ENCODE measurements at places on chromosomes 11 and 22.

DNA sequence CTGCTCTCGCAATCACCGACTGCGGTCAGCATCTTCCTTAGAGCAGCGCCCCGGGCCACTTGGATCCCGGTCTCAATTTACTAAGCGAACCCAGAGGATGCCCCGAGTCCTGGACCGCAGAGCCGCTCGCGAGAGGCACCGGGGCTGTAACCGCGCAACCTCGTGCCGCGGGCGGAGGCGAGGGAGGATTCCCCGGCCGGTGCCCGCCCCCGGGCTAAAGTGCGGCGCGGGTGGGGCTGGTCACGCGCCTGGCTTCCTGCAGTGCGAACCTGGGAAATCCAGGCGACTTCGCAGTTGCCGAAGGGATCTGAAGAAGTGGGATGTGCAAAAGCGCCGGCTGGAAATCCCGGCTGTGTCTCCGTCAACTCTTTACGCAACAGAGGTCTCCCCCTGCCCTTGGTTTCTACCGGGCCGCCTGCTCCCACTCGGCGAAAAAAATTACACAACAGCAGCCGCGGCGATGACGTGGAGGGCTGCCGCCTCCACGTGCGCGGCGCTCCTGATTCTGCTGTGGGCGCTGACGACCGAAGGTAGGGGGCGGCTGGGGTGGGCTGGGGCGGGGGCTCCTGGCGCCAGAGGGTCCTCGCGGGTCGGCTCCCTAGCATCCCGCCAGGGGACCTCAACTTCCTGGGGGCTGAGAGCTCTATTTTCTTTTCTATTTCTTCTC is at the start of gene NCR3LG1:
Gene NCR3LG1 (plus strand): TSS at position 291 of the 667 bp plus-strand sequence. CDS start 170 bp downstream, at position 461.
- ATAC-seq: peak; percentile 58

- no peak for ATAC-seq
These were observed 96.5 kb downstream of the EXT2 start for GRCh38 chr11:44192017-44192385.

- no peak for ATAC-seq
These were observed 57.8 kb upstream of the TTC12 start for GRCh38 chr11:113256431-113257202.

DNA sequence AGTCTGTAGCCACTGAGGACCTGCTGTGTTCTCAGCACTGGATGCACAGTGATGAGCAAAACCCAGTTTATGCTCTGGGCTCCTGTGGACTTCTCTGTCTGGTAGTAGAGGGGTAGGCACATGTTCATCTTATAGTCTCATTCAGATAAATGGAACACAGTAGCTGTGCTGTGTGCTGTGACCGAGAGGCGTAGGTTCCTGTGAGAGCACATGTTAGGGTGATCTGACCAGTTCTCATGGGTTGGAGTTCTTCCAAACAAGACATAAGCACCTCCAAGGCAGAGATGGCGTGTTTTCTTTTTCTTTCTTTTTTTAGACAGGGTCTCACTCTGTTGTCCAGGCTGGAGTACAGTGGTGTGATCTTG is 154.8 kb upstream of the RASSF10 start:
- no peak for ATAC-seq

- ATAC-seq: no peak
These were observed 10.9 kb downstream of the SRPRA start for GRCh38 chr11:126257764-126258163.

DNA sequence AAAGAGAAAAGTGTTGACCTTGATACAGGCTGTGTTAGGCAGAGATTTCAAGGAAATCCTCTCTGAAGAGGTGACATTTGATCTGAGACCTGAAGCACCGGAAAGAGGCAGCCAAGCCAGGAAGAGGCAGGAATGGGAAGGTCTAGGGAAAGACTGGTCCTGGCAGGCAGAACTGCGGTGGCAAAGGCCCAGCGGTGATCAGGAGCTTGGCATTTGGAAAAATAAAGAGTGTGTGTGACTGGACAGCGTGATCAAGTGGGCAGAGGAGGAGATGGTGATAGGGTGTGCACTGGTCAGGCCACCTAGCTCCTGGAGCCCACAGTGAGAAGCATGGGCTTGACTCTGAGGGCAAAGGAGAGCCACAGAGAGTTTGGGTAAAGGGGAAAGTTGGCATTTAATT is 27.2 kb upstream of the GAB4 start:
- no peak for ATAC-seq

- no peak for ATAC-seq
These were observed 77.4 kb upstream of the CRYBB3 start for GRCh38 chr22:25122136-25122764.

DNA sequence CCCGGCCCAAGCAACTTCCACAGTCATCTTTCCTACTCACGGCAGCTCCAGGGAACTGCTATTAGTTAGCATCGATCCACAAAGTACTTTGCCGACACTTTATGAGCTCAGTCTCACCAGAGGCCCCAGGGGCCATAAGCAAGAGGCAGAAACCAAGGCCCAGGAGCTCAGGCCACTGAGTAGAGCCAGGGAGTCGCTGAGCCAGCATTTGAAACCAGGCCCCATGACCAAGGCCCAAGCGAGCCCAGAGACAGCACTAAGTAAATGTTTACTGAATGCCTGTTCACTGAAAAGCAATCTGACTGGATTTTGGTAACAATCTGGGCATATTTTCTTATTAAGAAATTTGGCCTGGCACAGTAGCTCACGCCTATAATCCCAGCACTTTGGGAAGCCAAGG is 43.3 kb downstream of the ARRB1 start:
- no peak for ATAC-seq

DNA sequence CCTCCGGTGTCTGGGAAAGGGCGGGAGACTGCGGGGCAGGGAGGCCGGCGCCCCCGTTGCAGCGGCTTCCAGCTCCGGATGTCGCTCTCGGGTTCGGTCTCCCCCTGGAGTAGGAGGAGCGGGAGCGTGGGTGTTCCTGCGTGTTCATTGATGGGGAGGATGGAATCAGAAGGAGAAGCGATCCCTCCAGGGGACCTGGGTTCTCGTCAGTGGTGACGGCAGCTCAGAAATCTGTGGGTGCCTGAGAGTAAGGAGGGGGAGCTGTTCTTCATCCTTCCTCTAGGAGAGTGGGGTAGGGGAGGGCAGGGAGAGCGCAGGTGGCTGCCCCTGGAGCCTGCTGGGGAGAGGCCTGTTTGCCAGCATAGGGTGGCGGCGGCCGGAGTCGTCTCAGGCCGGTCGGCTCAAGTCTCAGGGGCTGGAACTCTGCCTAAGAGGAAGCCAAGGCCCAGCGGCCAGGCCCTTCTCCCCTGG is 1.1 kb downstream of the UBASH3B start:
- peak; percentile 72 for ATAC-seq

DNA sequence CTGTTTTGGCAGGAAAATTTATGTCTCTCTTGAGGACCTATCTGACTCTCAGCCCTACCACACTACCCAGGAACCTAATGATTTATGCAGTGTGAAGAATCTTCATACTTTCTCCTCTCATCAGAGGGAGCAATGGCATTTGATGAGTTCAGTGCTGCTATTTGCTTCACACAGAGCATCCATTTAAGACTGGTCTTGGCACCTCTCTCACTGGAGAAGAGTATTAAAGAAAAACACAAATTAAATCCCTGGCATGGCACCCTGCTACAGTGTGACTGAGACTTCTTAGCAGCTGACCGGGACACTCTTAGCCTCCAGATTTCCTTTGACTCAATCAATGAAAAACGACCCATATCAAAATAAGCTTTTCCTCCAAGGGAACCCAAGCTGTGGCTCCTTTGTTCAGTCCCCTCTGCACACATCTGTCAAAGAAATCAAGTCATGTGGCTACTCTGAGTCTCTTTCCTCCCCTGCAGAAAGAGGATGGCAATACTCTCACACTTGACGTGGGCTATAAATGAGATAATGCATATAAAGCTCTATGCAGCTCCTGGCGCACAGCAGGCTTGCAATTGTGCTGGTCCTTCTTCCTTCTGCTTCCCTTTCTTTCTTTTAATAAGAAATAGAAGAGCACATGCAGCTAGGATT is 186.1 kb upstream of the E2F8 start:
- ATAC-seq: no peak

- ATAC-seq: no peak
These were observed 78.8 kb downstream of the ST3GAL4 start for GRCh38 chr11:126433989-126434949.

DNA sequence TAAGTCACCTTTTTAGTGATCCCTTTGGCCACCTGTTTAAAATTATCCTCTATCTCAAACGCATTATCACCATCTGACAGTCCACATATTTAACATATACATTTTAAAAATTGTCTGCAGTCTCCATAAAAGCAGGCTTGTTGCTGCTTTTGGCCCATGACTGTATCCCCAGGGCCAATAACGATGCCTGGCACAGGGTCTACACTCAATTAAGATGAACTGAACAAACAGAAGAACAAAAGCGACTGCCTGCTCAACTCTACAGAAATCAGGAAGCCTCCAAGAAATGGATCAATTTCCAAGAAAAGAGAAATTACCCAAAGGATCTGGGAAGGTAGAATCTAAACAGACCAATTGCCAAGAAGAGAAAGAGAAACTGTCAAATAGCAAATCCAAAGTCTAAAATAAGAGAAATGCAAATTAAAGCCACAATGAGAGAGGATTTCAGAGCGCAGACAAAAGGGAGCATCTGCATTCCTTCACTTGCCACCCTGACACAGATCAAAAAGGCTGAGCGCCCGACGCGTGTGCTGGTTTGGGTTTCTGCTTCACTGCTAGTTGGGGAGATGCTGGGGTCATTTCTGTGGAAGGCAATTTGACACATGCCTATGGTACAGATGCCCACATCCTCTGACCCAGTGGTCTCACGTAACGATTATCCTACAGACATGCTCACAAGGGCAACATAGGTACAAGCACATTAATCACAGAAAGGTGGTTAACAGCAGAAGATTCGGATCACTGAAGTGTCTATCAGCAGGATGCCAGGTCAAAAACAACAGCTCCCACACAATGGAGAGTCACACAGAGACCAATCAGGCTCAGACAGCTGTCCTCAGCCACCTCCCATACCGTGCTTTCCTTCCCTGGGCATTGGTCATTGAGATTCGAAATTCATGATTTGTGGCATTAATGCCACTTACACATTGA is 55.9 kb downstream of the SHISAL1 start:
- no peak for ATAC-seq

GRCh38 chr11:24587635-24588034 is 90.8 kb downstream of the LUZP2 start:
- no peak for ATAC-seq

GRCh38 chr11:14727746-14728145 is 84.1 kb downstream of the PDE3B start:
- no peak for ATAC-seq

DNA sequence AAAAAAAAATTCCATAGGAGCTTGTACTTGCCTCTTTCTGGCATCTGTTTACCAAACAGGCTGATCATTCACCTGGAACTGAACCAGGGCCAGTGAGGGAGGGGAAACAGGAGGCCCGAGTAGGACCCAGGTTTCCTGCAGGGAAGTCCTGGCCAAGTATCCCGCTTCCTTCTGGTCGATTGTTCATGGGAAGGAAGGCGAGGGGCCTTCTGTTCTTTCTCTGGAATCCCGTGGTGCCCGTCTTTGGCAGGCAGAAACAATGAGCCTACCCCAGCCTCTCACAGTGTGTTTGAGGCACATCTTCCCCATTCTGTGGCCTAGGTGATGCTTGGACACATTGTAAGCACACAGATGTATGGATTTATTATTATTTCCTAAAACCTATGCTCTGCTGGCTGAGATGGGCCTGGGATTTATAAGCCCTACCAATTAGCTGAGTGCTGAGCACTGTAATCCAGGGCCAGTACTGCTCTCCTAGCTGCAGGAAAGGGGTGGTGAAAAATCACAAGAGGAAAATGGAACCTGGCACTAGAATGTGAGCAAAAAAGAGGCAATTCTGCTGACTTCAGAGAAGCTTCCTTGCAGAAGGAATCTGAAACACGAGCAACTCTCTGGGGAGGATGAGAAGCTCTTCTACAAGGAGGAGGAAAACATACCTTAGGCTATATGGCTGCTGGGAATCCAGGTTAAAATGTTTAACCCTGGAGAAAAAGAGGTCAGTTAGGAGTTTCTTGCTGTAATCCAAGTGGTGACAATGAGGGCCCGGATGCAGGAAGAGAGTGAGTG is 53.5 kb downstream of the PRR5L start:
- ATAC-seq: no peak

GRCh38 chr22:34293324-34293723 is 373.0 kb upstream of the LARGE1 start:
- no peak for ATAC-seq

DNA sequence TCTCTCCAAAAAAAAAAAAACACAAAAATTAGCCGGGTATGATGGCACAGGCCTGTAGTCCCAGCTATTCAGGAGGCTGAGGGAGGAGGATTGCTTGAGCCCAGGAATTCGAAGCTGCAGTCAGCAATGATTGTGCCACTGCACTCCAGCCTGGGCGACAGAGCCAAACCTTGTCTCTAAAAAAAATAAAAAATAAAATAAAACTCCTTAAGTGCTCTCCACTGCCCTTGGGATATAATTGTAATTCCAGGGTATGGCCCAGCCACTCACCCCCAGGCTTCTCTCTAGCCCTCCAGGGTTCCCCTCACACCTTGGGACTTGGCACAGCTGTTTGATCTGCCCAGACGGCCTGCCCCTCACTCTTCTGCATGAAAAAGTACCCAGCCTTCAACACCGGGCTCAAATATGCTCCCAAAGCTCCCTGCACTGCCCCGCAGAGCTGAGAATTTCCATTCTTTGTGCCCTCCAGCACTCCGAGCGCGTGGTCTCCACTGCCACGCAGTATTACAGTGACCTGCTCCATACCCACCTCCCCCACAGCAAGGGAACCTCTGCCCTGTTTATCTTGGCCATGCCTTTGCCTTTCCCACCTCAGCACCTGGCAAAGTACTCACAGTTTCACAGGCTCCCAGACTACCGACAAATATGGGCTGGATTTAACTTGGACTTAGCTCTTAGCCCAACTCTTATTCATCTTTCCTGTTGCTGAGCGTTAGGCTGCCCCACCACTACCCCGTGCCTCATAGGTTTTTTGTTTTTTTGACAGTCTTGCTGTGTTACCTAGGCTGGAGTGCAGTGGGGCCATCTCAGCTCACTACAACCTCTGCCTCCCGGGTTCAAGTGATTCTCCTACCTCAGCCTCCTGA is 7.6 kb upstream of the FTH1 start:
- no peak for ATAC-seq

DNA sequence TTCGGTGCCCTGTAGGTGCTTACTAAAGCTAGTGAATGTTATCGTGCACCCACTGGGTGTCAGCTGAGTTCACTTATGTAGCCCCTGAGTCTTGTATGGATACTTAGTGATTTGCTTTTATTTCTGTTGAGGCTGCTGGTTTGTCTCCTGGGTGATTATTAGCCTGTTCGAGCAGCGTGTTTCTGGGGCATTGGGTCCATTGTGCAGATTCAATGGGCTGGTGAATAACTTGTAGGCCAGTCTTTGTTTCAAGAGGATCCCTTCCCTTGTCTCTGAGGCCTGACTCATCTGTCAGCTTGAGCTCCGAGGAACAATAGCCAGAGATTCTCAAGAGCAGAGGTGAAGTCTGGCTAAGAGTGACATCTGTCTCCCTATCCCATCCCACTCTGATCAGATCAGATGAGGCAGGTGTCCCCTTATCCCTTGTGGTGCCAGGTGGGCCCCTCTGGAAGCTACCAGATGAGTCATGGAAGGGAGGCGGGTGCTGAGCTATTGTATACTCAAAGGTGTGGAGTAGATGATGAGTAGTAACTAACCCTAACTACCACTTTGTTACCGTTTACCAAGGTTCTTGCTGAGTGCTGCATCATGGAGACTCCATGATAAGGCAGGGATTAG is 3.7 kb downstream of the MIAT start:
- no peak for ATAC-seq
